NCI-H446 (cell line): ENCODE measurements at places on chromosomes 16 and 17.

DNA sequence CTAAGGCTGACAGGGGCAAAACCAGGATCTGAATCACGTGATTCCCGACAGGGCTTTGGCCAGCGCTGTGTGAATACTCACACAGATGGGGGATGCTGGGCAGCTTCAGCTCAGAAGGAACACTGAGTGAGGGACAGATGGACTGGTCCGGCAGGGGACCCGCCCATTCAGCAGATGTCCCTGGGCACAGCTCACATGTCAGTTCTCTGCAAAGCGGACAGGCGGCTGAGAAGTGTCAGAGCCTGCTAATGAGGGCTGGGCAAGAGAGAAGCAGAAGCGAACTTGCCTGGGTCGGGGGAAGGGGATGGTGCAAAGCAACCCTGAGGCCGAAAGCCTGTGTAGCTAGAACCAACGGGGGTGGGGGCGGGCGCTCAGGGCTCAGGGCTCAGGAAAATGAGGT, 11.9 kb upstream of the GLIS2 start:
- no peak for DNase-seq

GRCh38 chr17:2337544-2338314, 428 bp downstream of the SGSM2 start:
- DNase-seq, result no peak

GRCh38 chr17:48335146-48335784, 94.7 kb downstream of the SKAP1 start:
- DNase-seq, result no peak

DNA sequence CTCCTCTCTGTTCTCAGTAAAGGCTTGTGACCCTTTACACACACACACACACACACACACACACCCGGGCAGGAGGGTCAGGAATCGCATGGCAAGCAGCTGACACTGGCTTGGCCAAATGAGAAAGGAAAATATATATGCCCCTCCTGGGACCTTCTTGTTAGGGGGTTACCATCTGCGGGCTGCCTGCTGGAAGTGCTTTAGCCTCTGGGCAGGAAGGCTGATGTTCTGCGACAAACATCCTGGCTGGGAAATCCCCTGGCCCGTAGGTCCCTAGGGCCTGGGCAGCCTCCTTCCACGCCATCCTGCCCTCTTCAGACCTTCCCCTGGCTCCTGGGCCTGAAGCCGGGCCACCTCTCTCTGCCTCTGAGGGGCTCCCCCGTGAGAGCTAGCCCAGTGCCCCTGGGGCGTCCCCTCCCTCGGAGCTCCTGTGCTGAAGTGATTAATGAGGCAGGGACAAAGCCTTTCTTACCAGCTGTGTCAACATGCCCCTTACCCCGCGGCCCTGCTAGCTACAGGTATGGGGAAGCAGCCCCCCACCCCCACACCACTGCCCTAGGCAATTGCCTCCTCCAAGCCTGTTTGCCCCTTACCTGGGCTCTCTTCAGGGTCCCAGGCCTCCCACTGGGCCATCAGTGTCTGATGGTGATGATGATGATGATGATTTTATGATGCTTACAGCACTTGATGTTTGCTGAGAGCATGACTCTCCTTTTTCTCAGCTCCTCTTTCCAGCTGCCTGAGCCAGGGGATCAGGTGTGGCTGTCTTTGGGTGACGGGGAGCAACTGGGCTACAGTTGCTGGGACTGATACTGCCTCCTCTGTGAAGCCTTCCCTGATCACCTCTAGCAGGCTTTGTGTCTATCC, 32.8 kb upstream of the ETV4 start:
- DNase-seq, result no peak

GRCh38 chr17:55448681-55449080, 27.0 kb upstream of the MMD start:
- DNase-seq, result no peak

DNA sequence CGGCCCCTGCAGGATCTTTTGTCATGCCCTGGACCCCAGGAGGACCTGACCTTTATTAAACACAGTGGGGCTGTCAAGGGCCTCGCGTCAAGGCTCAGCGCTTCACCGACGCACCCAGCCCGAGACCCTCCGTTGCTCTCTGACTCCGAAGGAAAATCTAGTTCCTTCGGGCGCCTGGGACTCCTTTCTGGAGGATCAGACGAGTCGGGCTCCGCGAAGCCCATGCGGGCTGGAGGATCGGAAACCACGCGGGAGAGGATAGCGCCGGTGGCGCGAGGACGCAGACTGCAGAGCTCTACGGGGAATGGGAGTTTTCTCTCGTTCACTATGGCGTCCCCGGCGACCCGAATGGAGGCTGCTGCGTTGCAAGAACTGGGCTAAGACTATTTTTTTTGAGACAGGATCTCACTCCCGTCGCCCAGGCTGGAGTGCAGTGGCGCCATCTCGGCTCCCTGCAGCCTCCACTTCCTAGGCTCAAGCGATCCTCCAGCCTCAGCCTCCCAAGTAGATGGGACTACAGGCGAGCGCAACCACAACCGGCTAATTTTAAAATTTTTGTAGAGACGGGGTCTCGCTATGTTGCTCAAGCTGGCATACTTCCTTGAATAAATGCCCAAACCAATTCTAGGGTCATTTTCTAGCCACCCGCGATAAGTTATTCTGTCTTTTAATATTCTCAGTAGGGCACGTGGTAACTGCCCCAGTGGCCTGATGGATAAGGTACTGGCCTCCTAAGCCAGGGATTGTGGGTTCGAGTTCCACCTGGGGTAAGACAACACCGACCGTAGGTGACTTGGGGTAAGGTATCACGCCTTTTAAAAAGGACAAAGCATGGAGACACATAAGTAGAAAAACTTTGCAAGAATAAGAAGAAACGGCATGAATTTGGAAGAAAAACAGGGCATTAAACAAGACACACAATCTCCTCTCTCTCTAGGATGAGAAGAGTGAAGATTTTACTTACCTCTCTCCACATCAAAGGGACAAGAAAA, 5.5 kb downstream of the OR1F1 start:
- no peak for DNase-seq

- DNase-seq, result no peak
Measured at GRCh38 chr16:79691007-79691406, 90.5 kb upstream of the MAF start.
